ENCODE measurements at places on chromosomes 16 and 17.

- no peaks in the 10 kb centered on the region for H3K36me3 ChIP-seq
- no peak overlapping the region for H3K27ac ChIP-seq
- H3K4me3 ChIP-seq = no peak overlapping the region
- H3K4me1 ChIP-seq = no peaks in the 10 kb centered on the region
- peak; percentile 52 for DNase-seq
Observed at GRCh38 chr16:85253084-85253941, 141.0 kb upstream of the CIBAR2 start.

DNA sequence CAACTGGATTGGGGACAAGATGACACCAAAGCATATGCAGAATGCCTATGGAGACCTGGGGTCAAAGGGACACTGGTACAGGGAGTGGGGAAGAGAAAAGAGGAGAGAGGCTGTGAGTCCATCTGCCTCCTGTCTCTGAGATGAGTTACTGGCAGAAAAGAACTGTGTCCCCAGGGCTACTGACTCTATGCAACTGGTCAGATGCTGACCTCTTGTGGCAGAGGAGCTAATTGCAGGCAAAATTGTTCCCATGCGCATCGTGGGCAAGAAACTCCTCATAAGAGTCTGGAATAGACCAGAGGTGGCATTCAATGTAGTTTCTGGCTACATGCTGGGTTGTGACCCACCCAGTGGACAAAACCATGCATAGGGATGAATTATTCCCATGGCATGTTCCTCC is 26.1 kb upstream of the MLKL start:
- peak; percentile 81 for DNase-seq
- H3K27me3 ChIP-seq = no peaks in the 10 kb centered on the region
- H3K36me3 ChIP-seq = no peaks in the 10 kb centered on the region
- H3K4me3 ChIP-seq = no peak overlapping the region

DNA sequence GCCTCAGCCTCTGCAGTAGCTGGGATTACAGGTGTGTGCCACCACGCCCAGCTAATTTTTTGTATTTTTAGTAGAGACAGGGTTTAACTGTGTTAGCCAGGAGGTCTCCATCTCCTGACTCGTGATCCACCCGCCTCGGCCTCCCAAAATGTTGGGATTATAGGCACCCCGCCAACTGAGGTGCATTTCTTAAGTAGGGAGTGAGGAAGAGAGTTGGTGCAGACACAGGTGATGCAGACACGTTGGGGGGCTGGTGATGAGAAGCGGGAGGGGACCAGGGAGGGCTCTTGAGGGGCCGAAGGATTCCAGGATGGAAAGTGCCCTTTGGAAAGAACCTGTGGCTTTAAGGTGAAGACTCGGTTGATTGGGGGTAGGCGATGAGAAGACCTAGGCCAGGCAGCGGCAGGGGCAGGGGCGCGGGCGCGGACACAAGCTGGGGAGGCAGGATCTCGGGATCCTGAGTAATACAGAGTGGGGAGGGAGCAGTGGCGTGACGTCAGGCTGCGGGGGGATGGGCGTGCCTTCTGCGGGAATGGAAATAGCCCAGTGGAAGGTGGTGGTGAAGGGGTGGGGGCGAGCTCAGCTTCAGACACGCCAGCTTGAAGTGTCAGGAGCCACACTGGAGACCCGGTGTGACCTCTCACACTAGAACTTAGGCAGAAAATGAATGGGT is 2.5 kb upstream of the ATP6V0C start:
- no peaks in the 10 kb centered on the region for H3K27me3 ChIP-seq
- DNase-seq = peak; percentile 47
- no peaks in the 10 kb centered on the region for H3K36me3 ChIP-seq
- no peak overlapping the region for H3K4me3 ChIP-seq
- peaks cover 2% of the 10 kb centered on the region for H3K4me1 ChIP-seq

DNA sequence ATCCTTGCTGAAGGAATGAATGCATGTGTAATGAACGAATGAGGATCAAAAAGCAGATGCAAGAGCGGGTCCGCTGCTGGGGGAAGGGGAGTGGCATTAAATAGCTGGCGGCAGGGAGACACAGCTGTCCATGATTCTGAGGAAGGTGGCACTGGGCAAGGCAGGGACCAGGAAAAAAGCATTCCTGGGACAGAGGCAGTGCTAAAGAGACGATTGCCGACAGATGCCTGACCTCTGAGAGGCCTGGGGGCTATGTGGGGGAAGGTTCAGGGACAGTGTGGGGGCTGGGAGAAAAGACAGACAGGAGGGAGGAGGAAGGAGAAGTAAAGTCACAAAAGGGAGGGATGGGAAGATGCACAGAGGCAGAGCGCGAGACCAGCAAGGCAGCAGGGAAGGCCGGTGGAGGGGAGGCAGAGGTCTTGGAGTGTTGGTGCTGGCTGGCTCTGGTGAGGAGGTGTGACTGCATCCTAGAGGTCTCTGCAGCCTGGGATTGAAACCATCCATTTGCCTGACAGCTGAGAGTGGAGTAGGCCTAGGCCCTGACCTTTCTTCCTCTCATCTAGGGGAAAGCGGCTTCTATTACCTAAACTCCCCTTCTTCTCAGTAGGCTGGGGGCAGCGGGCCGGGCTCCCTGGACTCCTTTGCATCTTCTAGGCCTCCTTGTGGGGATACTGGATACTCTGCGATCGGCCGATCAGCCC is 109.9 kb downstream of the SDK2 start:
- H3K4me3 ChIP-seq = no peak overlapping the region
- H3K4me1 ChIP-seq = peaks cover 40% of the 10 kb centered on the region
- no peak for DNase-seq
- no peak overlapping the region for H3K27ac ChIP-seq
- no peaks in the 10 kb centered on the region for H3K27me3 ChIP-seq

DNA sequence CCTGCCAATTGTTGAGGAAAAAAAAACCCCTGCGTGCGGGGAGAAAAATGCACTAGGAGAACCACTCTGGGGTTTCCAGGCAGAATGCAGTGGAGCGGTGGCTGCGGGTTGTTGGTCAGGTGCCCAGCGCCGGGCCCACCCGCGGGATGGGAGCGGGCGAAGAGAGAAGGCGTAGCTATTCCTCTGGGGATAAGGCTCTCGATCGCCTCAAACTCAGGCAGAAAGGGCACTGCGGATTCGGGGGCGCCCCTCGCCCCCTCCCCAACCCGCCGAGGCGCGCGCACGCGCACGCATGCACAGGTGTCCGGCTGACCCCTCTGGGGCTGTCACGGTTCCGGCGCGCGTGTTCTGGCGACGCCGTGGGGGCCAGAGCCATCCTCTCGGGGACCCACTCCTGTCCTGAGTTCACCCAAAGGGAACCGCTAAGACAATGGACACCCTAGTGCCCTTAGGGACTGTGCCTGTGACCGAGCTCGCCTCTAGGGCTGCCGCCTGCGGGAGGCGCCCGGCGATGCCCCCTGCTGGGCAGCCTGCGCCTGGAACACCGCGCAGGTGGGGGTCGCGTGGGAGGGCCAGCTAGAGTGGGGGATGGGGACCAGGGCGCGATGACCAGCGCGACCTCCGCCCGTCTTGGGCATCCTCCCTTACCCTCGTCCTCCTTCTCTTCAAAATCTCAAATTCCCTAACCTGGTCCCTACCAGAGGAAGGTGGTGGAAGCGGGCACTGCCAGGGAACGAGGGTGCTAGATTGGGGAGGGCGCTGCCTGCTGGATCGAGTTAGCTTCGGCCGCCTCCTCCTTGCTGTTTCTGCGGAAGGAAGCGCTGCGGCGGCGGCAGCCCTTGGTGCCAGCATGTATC is 14.4 kb upstream of the CBX8 start:
- no peaks in the 10 kb centered on the region for H3K36me3 ChIP-seq
- no peak overlapping the region for H3K4me3 ChIP-seq
- H3K4me1 ChIP-seq = peaks cover 3% of the 10 kb centered on the region
- no peak overlapping the region for H3K27ac ChIP-seq
- H3K27me3 ChIP-seq = peaks cover 80% of the 10 kb centered on the region

- no peak for DNase-seq
- no peaks in the 10 kb centered on the region for H3K27me3 ChIP-seq
- H3K36me3 ChIP-seq = no peaks in the 10 kb centered on the region
- no peak overlapping the region for H3K4me3 ChIP-seq
Observed at GRCh38 chr17:32852811-32853210, 24.1 kb downstream of the MYO1D start.

GRCh38 chr17:21313320-21313719 is 28.8 kb downstream of the MAP2K3 start:
- H3K36me3 ChIP-seq = peaks cover 1% of the 10 kb centered on the region
- H3K4me1 ChIP-seq = no peaks in the 10 kb centered on the region
- no peaks in the 10 kb centered on the region for H3K27me3 ChIP-seq
- H3K4me3 ChIP-seq = no peak overlapping the region
- no peak overlapping the region for H3K27ac ChIP-seq

- H3K27me3 ChIP-seq = no peaks in the 10 kb centered on the region
- H3K27ac ChIP-seq = no peak overlapping the region
- H3K4me3 ChIP-seq = no peak overlapping the region
- no peak for DNase-seq
- H3K36me3 ChIP-seq = no peaks in the 10 kb centered on the region
Observed at GRCh38 chr17:65328567-65328966, 191.4 kb downstream of the RGS9 start.

GRCh38 chr17:17382971-17383370 is 79.8 kb downstream of the NT5M start:
- H3K27ac ChIP-seq = no peak overlapping the region
- H3K27me3 ChIP-seq = no peaks in the 10 kb centered on the region
- no peak overlapping the region for H3K4me3 ChIP-seq

DNA sequence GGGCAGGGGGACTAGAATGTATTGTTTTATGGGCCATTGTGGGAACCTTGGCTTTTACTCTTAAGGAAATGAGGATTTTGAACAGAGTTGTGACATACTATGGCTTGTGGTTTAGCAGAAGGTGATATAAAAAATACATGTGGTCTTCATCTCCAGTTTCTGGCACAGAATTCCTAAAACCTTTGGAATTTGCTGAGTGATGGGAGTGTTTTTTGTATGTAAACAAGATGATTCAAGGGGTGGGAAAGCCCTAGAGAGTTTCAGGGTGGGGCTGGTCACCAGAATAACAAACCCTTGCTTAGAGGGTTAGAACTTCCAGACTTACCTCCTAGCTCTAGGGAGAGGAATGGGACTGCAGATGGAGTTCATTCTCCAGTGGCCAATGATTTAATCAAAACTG is 316.1 kb downstream of the PHKB start:
- H3K27ac ChIP-seq = no peak overlapping the region
- H3K27me3 ChIP-seq = no peaks in the 10 kb centered on the region
- DNase-seq = no peak

DNA sequence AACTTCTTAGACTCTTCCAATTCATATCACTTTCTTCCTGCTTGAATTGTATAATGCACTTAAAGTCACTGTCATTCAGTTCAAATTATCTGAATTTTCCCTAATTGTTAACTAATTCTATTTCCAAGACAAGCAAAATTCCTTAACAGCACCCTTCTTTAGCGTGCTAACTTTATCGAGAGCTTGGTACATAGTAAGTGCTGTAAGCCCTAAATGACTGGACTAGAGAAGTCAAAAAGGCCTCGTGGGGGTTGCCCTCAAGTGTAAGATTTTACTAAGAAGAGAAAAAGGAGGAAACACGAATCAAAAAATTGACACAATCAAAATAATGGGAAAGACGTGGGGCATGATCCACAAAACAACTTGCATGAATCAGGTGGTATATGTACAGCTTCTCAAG is 11.3 kb downstream of the KANSL1 start:
- no peaks in the 10 kb centered on the region for H3K27me3 ChIP-seq
- H3K27ac ChIP-seq = no peak overlapping the region
- H3K4me3 ChIP-seq = no peak overlapping the region
- no peak for DNase-seq
- peaks cover 18% of the 10 kb centered on the region for H3K4me1 ChIP-seq

DNA sequence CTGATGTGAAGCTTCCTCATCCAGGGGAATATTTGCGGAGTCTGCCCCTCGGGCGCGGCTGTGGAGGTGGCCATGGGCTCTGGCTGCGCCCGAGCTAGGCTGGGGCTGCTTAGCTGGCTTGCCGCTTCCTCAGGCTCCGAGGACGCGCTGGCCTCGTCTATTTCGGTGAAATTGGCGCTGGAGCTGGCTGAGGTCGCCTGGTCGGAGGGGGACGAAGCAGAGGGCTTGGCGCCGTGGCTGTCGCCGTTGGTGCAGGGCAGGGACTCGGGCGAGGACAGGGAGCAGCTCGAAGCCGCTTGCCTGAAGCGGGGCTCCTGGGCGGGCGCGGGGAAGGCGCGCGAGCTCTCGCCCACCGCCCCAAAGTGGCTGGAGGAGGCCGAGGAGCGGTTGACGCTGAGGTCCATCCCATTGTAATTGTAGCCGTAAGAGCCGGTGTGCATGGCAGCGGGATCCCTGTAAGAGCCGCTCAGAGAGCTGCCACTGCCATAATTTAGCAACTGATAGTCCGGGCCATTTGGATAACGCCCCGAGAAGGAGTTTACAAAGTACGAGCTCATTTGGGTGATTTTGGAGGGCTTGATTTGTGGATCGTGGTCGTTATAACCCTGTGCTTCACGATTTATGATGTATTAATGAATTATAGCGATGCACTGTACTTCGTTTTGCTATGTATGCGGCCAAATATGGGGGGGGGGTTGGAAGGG is at the start of gene HOXB5:
TSS of gene HOXB5 (minus strand) at position 654 of the 704 bp plus-strand sequence. CDS start at position 557, 97 bp downstream.
- no peak within 1 kb of the TSS for H3K27ac ChIP-seq
- peaks cover 2% of the 10 kb centered on the region for H3K4me1 ChIP-seq
- DNase-seq = peak; percentile 55
- H3K36me3 ChIP-seq = no peaks in the 10 kb centered on the region

DNA sequence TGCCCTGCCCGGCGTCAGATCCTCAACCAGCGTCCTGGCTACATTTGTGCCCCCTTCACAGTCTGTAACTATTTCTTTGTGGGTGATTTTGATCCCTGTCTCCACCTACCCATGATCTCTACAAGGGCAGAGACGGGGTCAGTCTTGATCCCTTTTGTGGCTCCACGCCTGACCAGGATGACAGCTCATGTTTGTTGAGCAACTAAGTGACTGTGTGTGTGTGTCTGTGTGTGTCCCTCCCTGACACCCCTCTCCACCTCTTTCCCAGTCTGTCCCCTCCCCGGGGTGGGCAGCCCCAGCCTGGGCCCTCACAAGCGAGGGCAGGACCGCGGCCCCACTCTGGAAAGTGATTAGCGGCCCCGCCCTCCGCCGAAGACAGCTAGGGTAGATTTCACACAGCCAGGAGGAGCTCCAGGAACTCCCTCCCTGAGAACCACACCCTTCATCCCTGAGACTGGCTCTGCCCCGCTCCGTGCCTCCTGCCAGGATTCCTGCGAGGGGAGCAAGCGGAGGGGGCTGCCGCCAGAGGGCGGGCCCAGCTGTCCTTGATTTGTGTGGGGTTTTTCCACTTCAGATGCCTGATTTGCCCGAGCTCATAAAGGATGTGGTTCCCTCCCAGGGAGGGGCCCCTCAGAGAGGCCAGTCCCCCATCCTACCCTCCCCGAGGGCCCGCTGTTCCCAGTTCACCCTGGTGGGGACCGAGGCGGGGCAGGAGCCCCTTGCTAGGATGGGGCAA is 5.3 kb upstream of the HS3ST6 start:
- no peaks in the 10 kb centered on the region for H3K36me3 ChIP-seq
- no peak overlapping the region for H3K27ac ChIP-seq
- H3K4me3 ChIP-seq = no peak overlapping the region
- peak; percentile 87 for DNase-seq
- peaks cover 20% of the 10 kb centered on the region for H3K27me3 ChIP-seq

DNA sequence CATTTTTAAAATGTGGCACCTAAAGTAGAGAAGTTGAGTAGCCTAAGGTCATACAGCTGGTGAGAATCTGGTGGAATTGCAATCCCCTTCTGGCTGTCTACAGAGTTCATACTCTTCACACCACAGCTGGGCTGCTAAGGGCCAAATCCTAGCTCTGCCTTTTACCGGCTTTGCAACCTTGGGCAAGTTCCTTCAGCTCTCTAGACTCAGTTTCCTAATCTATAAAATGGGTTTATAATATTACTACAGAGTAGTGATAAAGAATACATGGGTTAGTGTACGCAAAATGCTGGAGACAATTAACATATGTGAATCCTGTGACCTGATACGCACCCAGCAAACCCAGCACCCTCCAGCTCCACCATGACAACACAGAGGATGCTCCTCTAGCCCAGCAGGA is 298.2 kb upstream of the MAF start:
- no peak overlapping the region for H3K27ac ChIP-seq
- no peak for DNase-seq
- no peak overlapping the region for H3K4me3 ChIP-seq
- no peaks in the 10 kb centered on the region for H3K27me3 ChIP-seq

All from mesendoderm (in vitro differentiated cells).